ENCODE measurements at places on chromosomes 5 and 9.

GRCh38 chr9:115739096-115739875 is 414.3 kb upstream of the PAPPA start:
- no peak for DNase-seq

GRCh38 chr5:153881687-153882086 is 157.0 kb downstream of the FAM114A2 start:
- no peak for DNase-seq

DNA sequence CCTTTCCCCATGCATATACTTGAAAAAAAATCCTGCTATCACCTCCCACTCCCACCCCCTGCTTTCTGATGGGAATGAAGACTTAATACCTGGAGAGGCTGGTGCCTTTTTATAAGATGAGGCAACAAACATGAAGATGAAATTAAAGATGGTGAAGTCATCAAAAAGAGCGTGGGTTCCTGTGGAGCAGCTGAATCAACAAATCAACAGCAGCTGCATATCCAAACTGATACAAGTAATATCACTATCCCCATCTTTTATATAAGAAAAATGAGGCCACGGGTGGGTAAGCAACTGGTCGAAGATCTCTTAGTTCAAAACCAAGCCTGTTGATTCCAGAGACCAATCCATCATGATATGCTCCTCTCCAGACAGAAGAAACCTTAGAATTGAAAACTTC is 268.5 kb downstream of the ENC1 start:
- DNase-seq, result no peak

- DNase-seq, result no peak
Measured at GRCh38 chr9:93187574-93187973, 3.6 kb downstream of the WNK2 start.

GRCh38 chr9:76571743-76572146 is 112.8 kb downstream of the GCNT1 start:
- no peak for DNase-seq

DNA sequence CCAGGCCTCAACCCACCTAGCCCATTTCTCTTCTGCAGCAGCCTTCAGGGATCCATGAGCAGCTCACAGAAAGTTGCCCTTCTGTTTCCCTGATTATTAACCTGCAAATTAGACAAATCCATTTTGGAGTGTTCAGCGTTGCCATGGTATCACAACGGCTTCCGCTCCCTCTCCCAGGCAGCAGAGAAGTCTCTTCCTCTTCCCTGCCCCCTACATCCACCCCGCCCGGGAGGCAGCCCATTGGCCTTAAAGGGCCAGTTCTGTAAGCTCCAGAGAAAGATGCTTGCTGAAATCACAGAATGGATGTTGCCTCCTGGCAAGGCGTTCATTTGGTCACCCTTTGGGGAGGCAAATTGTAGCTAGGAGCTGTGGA is 47.7 kb upstream of the BOD1 start:
- no peak for DNase-seq

GRCh38 chr5:55347786-55348185 is 40.0 kb downstream of the MTREX start:
- DNase-seq, result no peak

DNA sequence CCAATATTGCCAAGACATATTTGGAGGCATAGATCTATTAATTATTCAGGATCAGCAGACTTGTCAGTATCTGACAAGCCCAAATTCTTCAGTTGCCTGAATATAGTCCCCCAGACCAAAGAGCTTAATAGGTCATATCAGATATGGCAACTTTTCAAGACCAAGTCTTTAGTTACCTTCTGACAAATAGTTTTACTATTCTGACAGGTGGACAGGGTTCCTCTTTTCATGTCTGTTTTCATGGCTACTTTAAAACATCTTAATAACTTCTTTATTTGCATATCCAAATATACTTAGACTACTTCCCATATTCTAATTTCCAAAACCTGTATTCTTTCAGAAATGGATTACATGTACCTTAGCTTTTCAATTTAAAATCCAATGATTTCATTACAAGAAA is 65.4 kb downstream of the AUH start:
- no peak for DNase-seq

DNA sequence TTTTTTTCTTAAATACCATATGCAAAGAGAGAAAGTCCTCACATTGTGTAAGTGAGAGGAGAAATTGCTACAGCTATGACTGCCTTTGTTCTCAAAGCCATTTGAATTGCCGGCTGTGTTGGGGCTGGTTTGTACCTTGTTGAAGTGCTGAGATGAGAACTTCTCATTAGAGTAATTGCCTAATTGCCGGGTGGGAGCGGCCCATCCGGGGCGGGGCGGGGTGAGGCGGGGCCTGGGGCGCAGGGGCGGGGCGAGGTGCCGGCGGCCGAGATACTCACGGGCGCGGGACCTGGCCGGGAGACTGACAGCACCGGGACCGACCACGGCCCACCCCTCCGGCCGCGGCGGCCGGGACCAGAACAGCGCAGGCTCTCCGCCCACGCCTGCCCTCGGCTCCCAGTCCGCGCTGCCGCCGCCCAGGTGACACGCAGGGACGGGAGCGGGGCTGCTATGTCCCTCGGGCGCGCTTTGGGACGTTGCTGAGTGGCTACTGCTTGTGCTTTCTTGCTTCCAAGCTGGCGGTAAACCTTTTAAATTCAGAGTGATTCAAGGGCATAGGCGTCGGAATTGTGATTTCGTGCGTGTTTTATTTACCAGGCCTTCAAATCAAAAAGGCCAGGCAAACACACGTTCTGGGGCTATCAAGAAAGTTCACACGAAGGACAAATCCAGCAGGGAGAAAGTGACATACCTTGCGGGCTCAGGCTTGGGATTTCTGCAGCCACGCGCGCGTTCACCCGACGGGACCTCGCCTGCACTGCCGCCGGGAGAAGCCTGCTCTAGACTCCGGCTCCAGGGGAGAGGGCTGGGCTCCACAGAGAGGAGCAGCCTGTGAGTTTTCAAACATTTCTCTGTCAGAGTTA is 269.1 kb downstream of the FANCC start:
- DNase-seq, result peak; percentile 25

DNA sequence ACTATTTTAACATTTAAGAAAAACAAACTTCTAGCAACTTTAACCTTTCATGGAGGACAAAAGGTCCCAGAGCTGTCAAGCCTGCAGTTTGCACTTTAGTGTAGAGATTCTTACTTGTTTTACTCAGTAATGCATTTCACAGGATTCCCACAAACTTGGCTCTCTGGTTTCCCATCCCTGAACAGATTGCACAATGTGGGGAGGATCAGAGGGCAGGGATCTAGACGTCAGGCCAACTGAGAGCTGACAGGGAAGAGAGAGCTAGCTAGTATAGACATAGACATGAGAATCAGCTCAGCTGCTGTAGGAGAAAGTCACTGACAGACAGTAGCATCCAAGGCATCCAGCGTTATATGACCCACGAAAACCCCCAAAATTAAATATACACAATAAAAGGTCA is 20.9 kb upstream of the BNIP1 start:
- DNase-seq, result no peak

DNA sequence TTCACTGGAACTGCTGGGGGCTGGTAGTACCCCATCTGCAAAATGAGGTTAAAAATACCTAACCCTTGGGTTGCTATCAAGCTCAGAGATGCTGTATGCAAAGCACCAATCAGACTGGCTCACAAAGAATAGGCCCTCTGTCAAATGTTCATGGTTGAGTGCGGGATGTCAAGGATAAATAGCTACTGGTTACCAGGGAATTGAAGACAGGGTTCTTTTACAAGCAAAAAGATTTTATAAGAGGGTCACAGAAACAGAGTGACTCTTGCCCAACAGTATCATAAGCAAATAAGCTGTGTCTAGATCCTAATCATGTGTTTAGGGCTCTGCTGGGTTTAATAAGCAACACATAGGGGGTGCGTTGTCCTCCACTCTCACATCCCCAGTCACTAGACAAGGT is 11.9 kb downstream of the SYK start:
- DNase-seq, result no peak

DNA sequence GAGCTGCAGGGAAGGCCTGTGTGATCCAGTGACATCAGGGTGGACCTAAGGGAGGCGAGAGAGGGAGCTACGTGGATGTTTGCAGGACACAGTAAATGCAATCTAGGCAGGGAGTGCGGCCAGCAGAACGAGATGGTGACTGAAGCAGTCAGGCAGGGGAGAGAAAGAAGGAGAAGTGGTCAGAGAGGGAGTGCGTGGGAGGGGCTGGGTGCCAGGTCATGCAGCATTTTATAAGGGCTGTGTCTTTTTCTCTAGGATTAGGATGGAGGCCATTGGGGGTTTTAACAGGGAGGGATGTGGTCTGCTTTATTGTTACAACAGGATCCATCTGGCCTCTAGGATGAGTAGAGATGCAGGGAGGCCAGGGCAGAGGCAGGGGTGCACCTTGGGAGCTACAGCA is 80.4 kb downstream of the DCP2 start:
- DNase-seq, result no peak

DNA sequence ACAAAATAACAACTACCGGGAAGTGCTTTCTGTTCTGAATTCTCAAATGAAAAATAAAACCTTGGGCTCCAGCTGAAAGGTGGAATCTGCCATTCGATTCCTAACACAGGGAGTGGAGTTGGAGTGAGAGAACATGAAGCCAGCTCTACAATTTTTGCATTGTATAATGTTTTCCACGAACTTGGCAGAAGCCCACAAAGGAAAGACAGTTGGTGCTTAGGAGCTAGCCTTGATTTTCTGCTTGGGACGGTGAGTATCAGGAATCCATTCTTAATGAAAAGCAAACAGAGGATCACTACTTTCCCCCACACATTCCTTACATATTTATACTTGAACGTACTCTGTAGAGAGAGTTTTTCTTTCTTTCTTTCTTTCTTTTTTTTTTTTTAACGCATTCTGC is 74.2 kb upstream of the FBXL7 start:
- no peak for DNase-seq

DNA sequence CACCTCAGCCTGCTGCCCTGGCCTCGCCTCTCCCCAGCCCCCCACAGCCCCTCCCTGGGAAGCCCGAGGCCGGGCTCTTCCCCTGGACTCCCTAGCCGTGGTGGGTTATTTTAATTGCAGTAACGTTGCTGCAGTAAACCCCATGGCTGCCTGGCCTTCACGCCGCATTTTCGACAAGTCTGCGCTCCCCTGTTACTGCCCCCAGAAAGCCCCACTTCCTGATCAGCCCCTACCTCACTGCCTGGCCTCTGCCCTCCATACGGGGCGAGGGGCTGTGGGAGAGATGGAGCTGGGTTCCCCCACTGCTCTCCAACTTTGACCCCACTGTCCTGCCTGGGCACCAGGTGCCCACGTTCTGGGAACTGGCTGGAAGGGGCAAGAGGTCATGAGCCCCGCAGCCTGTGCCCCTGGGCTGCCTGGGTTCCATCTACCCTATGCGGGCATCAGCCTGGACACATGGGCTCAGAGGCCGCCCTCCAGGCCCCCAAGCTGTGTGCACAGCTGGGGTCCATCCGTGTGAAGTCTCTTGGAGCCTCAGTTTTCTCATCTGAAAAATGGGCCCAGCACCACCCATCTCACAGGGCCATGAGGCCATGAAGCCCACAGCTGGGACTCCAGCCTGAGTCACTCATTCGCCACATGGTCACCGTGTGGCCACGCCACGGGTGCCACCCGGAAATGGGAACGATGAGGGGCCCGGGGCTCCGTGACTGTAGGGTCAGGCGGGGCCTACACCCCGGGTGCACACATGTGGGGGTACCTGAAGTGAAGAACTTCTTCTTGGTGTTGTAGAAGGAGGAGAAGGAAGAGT is 11.5 kb downstream of the EGFL7 start:
- no peak for DNase-seq

DNA sequence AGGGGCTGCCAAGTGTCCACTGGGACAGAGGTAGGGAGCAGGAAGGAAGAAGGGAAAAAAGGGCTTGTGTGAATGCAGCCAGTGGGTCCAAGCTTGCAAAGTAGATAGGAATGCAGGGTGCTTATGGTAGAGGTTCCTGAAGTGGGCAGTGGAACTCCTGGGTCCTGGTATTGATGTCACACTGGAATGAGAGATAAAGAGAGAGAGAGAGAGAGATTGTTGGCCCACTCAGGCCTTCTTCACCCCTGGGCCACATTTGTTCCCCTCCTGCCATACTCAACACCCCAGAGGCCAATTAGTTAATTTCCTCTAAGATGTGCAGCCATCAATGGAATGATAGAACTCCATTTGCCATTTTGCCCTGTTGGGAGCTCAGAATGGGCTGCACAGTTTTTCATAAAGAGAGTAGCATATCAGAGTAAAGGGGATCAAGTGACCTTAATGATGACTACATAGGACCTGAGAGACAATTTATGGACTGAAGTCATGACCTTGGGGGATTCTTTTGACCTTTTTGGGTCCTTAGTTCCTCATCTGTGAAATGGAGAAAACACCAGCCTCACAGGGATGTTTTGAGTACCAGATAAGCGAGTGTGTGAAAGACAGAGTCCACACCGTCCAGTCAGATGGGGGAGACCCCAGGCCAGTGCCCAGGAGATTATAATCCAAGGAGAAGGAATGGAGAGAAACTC is 52.9 kb downstream of the PPARGC1B start:
- DNase-seq, result no peak

DNA sequence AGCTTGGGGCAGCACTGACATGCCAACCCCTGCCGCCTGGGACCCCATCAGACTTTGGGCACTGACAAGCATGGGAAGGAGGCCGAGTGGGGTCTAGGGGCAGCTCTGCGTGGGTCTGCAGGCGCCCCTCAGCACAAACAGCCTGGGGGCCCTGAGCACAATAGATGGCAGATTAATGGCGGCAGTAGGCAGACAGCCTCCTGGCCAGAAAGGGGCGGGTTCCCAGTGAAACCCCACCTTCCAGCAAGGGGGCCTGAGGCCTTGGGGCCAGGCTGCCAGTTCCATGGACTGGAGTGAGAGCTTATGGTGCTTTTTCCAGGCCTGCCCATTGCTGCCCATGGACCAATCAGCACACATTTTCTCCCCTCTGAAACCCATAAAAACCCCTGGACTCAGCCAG is 2031.2 kb downstream of the EFNA5 start:
- DNase-seq, result no peak

GRCh38 chr9:121269642-121270254 is 1.8 kb downstream of the GSN start:
- DNase-seq, result no peak

DNA sequence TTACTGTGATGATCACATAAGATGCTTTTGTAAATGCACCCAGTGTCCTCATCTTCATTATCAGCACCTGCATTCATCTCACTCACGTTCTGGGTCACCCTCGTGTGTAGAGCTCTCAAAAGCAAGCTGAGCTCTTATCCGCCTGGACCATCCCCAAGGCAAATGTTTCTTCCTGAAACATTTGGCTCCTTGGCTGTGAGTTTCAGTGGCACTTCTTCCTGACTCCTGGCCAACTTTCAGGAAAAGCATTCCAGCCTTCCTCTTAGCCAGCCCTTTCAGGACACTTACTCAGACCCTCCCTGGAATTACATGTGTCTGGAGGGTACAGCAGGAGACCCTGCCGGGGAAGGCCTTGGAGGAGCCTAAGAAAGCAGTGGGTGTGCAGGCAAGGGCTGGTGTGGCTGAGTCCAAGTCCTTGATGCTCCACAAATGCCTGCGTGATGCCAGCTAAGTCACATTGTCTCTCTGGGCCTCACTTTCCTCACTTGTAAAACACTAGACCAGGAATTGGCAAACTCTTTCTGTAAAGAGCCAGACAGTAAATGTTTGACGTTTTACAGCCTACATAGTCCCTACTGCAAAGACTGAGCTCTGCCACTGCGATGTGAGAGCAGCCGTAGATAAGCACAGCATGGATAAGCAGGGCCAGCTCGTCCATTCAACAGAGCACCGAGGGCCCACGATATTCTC is 72.1 kb downstream of the PDE6A start:
- DNase-seq, result no peak

Measured in stimulated activated CD8-positive, alpha-beta memory T cell treated with anti-CD3 and anti-CD28 coated beads, Interleukin-15, amount 100 ng/mL, for 24 hours (primary cell).